ENCODE measurements at places on chromosomes 16 and 17. TPM values are rescaled to one million over a fixed set of nuclear protein-coding genes. Genes with fewer than 3 reads are reported as not detected.

Gene MAP1LC3B
- polyA plus RNA-seq: 37.9 TPM

Gene RHOT2
- polyA plus RNA-seq: 76.9 TPM

GRCh38 chr17:65547253-65547670 is 14.2 kb downstream of the AXIN2 start:
- DNase-seq: peak; percentile 75

DNA sequence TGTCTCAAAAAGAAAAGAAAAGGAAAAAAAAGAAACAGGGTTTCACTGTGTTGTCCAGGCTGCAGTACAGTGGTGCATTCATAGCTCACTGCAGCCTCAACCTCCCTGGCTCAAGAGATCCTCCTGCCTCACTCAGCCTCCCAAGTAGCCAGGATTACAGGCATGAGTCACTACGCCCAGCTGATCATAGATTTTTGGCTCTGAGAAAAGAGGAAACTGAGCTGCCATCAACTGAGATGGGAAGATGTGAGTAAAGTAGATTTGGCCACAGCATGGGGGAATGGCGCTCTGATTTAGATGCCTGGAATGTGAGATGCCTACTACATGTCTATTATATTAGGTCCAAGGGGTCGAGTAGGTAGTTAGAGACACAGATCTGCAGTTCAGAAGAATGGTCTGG is 5.9 kb upstream of the NAGS start:
- no peak for DNase-seq

GRCh38 chr17:32477220-32477619 is 9.6 kb upstream of the CDK5R1 start:
- no peak for DNase-seq

DNA sequence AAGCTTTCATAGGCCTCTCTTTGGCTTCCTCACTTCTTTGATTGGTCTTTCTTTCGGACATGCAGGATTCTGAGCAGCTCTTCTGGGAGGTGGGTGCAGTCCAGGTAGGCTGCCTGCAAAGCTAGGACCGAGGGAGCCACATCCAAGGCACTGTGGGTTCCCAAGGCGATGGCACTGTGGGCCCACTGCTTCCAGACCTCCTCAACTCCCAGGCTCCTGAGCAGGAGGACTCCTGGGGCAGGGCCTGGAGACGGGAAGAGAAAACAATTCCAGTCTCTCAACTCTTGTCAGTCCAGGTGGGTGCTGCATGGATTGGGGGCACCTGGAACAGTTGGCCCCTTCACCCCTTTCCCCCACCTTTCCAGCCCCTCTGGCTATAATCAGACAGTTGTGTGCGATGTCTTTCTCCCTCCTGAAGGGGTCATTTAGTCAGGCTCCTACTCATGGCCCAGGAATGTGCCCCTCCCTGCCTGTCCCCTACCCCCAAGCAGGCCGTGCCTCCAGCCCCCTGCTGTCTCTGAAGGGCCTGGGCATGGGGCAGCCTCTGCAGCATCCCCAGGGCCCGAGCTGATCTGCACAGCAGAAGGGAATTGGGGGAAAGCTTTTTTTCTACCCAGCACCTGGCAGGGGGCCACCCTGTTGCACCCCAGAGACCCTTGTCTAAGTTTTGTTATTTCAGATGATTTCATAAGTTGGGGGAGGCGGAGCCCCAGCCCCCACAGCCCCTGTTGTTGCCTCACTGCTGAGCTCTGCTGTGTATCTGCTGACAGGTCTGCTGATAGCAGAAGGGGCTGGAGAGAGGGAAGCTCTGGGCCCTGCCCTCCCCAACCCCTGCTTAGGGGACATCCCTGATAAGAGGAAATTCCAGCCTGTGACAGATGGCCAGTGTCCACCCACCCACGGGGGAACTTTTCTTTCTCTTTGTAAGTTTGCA is 330.3 kb downstream of the SEC14L1 start:
- DNase-seq: peak; percentile 44
